ENCODE measurements at places on chromosomes 5 and 9.

- no peak for DNase-seq
These were observed 858 bp upstream of the SOWAHA start for GRCh38 chr5:132812123-132812765.

- no peak for DNase-seq
These were observed 301.1 kb upstream of the ACTBL2 start for GRCh38 chr5:57783693-57784092.

GRCh38 chr5:157616785-157617184 is 35.5 kb downstream of the SOX30 start:
- DNase-seq = no peak

- DNase-seq = no peak
These were observed 240.4 kb upstream of the RAI14 start for GRCh38 chr5:34415559-34416198.

GRCh38 chr9:121299467-121300282 is 31.7 kb downstream of the GSN start:
- peak; percentile 90 for DNase-seq

DNA sequence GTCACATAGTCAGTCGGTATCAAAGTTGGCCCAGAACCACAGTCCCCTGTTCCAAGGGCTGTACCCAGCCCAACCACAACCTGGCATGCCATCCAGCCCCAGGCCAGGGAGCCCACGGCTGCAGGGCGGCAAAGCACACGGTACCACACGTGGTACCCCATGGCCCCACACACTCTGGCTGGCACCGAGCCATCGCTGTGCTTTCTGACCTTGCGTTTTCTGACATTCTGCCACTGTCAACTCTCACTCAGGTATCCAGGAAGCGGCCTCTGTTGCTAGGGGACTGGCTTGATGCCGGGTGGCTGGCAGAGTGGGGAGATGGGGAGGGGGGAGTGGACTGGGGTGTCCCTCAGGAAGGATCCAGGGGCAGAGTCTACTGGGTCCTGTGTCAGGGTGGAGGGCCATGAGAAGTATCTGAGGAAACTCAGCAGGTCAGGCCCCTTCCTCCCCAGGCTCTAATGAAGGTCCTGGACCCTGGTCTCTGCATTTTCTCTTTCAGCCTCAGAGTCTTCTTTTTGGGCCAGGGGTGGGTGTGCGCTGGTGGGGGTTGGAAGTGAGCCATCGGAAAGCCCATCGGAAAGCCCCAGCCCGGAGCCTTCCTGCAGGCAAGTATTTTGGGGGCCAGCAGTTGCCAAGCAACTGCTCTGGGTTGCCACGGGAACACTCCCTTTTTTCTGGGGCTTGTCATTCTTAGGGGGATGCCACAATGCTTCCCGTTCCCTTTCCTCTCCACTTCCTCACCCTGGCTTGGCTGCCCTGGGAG is 21.0 kb upstream of the RALGDS start:
- DNase-seq = no peak

DNA sequence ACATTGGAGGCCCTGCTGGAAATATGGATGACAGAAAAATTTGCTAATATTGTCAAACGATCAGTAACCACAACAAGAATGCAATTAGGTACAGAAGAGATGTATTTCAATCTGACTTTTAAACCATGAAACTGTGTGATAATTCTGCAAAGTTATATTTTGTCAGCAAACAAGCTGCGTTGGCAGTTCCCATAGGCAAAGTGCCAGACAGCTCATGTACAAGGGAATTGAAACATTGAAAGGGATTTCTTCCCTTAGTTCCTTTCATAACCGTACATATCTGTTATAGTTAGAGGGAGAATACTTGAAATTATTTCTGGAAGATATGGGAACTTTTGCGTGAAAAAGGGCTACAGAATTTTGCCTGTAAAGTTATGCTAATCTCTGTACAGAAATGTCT is 419.4 kb upstream of the PTGER4 start:
- DNase-seq = no peak

- no peak for DNase-seq
These were observed 102.1 kb downstream of the C5orf15 start for GRCh38 chr5:133866160-133866902.

DNA sequence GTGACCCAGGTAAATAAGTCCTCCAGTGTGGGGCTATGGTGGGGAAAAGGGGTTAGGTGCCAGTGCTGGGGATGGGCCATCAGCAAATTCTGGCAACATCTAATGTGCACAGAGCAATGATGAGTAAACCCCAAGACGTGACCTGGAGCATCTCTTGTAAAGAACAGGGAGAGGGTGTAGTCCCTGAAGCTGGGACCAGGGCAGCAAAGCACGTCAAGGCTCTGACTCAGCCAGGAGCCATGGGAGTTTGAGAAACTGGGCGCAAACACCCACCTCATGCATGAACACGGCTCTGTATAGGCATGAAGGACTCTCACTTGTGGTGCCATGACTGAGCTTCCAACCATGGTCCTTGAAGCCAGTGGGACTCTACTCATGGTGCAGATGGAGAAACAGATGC is 51.8 kb downstream of the DUSP1 start:
- DNase-seq = no peak

GRCh38 chr5:138438724-138439476 is at the start of gene REEP2:
REEP2 (plus strand) TSS chr5:138439057; CDS start chr5:138439209, 152 bp downstream.
- DNase-seq = peak; percentile 88

GRCh38 chr5:173891308-173892116 is 3.4 kb downstream of the CPEB4 start:
- no peak for DNase-seq

GRCh38 chr5:171562822-171563221 is 143.4 kb downstream of the FGF18 start:
- DNase-seq = no peak

- DNase-seq = no peak
These were observed 711 bp downstream of the MRPL50 start for GRCh38 chr9:101397746-101398067.

DNA sequence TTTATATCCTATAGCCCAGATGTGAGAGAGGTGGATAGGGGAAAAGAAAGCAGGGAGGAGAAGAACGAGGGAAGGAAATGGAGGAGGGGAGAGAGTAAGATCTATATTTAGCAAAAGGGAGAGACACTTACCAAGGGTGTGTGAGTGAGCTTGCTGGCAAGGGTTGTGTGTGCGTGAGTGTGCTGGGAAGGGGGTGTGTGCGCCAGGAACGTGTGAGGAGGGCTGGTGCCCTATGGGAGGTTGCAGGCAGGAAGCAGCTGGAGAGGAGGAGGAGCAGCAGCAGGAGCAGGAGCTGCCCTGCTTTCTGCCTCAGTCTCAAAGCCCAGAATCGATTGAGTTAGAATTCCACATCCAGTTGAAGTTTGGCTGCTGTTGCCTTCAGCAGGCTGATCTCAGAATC is 148.3 kb upstream of the RUSC2 start:
- DNase-seq = no peak

DNA sequence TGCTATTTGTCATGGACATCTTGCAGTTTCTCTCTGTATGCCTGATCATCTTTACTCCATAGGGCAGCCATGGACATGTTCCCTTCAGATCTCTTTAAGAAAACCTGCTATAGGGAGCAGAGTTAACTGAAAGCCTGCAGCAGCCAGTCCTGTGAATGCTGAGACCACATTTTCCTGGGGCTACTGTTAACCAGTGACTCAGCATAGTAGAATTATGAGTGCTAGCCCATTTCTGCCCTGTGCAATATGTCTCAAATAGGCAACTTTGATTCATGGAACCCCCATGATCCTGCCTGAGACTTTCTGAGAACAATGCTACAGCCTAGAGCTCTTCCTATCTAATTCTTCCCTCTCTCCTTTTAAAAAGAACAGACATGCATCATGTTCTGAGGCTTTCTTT is 624.2 kb downstream of the CHSY3 start:
- no peak for DNase-seq

DNA sequence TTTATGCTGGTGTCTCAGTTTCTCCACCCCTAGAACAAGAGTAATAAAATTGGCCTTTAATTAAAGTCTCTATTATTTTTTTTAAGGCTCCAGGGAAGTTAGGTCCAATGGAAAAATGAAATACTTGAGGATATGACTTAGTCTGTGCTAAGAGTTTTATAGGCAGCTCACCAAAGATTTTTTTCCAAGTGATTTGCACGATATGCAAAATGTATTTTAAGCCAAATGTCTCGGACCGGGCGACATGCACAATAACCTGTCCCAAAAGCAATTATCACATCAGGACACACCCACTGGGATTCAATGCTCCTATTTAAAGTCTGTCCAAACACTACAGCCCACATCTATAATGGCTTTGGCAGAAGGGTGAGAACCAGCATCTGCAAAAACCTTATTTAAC is 136.1 kb upstream of the ANKH start:
- DNase-seq = no peak

GRCh38 chr9:102550266-102550665 is 444.9 kb upstream of the CYLC2 start:
- DNase-seq = no peak

DNA sequence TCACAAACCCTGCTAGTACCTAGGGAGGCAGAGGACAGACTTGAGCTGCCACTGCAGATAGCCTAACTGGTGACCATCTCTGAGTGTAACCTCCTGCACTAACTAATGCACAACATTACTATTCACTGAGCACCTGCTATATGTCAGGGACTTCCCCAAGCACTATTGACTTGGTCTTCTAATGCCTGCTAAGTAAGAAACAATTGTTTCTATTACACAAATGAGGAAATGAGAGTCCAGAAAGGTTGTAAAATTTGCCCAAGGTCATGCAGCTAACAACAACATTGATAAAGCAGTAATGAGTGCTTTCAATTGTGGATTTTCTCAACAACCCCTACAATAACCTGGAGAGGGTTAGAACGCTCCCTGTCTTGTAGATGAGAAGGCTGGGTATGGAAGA is 183.7 kb downstream of the ZNF462 start:
- DNase-seq = no peak

GRCh38 chr9:16521868-16522411 is 348.5 kb downstream of the BNC2 start:
- DNase-seq = no peak

DNA sequence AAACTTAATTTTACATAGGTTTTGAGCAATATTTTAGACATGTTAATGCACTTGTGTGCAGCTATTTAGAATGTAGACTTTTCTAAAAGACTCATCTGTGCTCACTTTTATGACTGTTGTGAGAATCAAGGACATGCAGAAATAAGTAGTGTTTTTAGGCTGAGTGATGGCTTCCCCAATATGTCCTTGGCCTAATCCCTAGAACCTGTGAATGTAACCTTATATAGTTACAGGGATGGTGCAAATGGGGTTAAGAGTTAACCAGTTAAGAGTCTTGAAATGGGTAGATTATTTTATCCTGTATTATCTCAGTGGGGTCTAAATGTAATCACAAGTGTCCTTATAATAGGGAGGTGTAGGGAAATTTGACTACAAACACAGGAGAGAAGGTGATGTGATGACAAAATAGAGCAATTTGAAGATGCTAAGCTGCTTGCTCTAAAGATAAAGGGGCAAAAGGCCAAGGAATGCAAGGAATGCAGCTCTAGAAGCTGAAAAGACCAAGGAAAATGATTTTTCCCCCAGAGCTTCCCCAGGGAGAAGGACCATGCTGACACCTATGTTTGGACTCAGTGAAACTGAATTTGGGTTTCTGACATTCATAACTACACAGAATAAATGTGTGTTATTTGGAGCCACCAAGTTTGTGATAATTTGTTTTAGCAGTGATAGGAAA is 298.0 kb upstream of the PAPPA start:
- DNase-seq = no peak

DNA sequence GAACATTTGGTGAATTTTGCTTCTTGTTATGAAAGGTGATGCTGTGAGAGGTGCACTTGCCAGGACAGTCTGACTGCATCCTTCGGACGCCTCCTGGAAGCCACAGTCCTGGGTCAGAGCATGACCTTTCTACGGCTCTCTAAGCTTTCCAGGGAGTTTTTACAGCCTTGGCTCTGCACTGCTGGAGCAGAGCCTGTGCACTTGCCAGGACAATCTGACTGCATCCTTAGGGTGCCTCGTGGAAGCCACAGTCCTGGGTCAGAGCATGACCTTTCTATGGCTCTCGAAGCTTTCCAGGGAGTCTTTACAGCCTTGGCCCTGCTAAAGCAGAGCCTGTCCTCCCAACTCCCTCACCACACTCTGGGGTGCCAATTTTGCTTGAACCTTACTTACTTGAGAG is 49.6 kb downstream of the CCDC180 start:
- DNase-seq = no peak

DNA sequence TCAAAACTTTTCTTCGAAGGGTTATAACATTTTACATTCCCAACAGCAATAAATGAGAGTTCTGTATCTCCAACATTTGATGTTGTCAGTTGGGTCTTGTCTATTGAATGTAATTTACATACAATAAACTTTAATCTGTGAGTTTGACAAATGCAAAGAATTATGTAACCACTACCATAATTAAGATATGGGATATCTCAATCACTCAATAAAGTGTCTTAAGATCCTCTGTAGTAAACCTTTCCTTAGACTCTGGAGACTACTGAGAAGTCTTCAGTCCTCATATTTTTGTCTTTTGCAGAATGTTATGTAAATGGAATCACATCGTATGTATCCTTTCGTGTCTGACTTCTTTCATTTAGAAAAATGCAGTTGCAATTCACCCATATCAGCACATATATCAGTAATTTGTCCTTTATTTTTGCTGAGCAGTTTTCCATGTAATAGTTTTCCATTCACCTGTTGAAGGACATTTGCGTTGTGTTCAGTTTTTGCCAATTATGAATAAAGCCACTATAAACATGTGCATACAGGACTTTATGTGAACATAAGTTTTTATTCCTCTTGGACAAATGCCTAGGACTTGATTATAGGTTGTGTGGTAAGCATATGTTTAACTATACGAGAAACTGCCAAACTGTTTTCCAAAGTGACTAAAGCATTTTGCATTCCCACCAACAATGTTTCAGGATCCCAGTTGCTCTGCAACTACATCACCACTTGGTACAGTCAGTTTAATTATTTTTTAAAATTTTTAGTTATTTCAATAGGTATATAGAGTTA is 784.6 kb upstream of the ZNF608 start:
- DNase-seq = no peak

DNA sequence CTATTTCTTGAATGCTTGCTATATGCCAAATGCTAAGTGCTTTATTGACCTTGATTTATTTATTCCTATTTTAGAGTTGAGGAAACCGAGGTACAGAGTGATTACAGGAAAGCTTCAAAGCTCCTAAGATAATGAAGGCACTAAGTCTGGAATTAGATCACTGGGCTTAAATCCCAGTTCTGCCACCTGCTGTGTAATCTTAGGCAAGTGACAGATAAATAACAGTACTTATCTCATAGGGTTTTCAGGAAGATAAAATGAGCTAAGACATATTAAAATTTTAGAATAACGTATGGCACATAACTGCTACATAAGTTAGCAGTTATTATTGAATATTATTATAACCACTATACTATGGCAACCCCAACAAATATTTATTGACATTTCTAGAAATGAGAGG is 843.8 kb downstream of the DTWD2 start:
- DNase-seq = no peak

GRCh38 chr9:81636255-81636599 is 53.1 kb downstream of the TLE1 start:
- no peak for DNase-seq

All from mesenteric fat pad (tissue), 1 donor.